ENCODE measurements at places on chromosomes 11 and 22.
A peak's percentile ranks its signal among the peaks of the same experiment; 100 is the strongest.

DNA sequence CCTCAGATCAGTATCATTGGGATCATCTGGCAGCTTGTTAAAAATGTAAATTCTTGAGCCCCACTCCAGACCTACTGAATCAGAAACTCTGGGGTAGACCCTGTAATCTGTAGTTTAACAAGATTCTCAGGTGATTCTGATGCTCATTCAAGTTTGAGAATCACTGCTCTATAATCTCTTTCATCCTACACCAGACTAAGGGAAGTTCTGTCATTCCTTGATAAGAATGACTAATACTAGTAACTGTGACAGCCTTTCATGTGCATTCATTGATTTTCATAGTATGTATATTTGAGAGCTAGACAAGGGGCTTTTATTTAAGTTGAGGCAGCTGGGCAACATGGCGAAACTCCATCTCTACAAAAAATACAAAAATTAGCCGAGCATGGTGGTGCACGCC lies 30.0 kb downstream of the NAT10 start:
- DNase-seq: no peak

DNA sequence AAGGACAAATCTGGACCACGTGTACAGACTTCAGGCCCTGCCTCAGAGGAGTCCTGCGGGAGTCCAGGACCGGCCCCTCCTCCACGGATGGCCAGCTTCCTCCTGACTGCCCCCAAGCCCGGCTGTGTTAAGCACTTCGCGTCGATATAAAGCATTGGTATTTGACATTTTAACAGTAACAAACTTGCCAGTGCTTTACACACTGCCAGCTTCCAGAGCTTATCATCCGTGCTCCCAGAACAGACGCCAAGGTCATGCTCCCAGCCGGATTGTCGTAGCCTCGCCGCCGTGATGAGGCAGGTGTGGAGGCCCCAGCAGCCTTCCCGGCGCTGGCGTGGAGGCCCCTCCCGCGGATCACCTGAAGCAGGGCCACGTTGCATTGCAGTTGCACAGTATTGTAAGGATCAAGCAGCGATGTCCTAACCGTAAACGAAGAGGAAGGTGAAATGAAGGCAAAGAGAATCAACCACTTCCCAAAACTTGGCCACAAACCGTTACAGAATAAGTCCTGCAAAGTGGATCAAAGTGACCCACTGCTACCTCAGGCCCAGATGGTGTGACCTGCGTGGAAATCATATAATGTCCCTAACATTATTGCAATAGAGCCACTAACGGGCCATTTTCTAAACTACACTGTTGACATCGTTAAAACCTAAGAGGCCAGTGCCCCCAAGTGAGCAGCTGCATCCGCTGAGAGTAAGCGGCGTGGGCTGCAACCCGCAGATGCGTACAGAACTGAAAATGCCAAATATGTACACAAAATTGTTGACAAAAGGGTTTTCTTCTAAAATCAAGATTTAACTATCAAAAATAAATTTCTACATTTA lies 51.6 kb downstream of the CERK start:
- no peak for DNase-seq

GRCh38 chr11:86680716-86681482 lies 8.5 kb upstream of the ME3 start:
- no peak for DNase-seq

DNA sequence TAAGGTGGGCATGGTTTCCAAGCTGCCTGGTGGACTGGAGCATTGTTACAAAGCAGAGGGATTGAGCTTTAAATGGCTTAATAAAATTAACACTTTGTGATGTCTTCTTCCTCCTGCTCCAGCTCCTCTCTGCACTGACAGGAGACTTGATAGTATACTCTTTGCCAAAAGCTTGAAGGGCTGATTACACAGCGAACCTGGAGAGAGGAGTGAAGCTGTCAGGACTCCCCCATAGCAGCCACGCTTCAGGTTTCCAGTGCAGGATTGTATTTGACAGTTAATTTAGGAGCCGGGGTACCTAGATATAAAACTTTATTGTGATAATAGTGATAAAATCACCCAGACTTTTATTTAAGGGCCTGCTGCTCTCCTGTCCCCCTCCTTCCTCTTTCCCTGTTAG lies 50.0 kb downstream of the TRIM44 start:
- no peak for DNase-seq

DNA sequence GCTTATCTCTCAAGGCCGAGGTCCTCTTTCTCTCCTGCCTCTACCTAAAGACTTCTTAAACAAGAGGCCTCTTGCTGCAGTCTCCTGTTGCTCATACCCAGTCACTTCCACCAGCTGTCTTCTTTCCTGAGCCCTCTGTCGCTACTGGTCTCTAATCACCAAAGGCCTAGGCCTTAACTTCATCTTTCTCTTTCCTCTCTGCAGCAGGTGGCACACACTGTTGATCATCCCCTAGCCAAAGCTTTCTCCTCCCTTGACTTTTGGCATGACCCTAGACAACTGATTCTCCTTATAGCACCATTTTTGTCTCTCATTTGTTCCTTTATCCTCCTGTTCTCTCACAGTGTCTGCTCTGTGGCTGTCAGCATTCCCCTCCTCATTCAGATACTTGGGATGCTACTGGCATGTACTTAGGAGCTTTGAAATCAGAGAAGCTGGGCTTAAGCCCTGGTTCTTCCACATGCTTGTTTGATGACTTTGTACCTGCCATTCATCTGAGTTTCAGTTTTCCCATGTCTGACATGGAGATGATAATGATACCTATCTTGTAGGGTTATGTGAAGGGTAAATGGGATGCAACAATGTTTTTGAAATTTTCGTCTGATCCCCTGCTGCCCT lies 22.4 kb downstream of the ENDOD1 start:
- DNase-seq: no peak

GRCh38 chr22:24592058-24592850 lies 619 bp downstream of the LRRC75B start:
- DNase-seq: no peak

GRCh38 chr22:29319072-29319471 lies 3.6 kb upstream of the RASL10A start:
- DNase-seq: no peak

GRCh38 chr11:46361283-46362155 lies 14.3 kb downstream of the DGKZ start:
- DNase-seq: peak; percentile 63

DNA sequence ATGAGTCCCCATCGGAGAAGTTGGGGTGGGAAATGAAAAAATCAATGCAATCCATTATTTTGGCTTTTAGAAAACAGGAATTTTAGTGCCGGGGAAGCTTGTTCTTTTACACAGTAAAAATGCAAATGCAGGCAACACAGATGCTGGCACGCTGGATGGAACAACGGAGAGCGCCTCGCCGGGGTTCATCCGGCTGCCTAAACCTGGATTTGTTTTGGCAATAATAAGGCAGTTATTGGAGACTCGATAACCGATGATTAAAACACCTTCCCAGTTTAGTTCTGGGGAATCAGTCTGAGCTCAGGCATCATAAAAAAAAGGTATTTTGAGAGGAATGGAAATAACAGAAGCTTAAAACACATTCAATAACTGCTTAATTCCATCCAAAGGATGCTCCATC lies 2.9 kb downstream of the DSCAML1 start:
- no peak for DNase-seq

DNA sequence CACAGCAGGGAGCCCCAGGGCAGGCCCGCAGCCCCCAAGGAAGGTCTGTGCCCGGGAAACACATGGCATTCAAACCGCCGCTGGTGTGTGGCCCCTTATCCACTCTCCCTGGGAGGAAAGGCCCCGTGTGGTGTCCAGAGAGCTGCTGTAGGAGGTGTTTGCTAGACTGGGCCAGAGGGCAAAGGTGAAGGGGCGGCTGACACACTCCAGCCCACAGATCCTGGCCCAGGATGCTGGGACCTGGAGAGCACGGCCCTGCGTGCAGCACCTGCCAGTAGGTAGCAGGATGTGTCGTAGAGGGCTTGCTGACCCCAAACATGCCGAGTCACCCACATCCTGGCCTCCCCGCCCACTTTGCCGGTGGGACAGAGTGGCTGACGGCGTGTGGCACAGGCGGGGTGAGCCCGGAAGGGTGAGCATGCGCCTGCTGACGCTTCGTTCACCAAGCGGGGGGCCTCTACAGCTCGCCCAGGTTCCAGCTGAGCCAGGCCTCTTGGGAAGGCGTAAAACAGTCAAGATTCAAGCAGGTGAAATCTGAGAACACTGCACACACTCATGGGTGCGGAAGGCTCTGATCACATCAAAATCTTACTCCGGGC lies 11.0 kb downstream of the OSBPL5 start:
- DNase-seq: peak; percentile 63

- no peak for DNase-seq
These were observed 384.7 kb downstream of the DCDC1 start for GRCh38 chr11:30984827-30985226.

- no peak for DNase-seq
These were observed 689 bp downstream of the PDHX start for GRCh38 chr11:34916843-34917770.

All from CD4-positive, alpha-beta T cell treated with Interleukin-4 for 1 hour (primary cell).